ENCODE measurements at places on chromosomes 4 and X.

GRCh38 chr4:124710015-124710741, 2.4 kb downstream of the ANKRD50 start:
- peak; percentile 22 for DNase-seq

GRCh38 chrX:144849141-144849540, 398.2 kb upstream of the SPANXN1 start:
- DNase-seq = peak; percentile 38

- DNase-seq = no peak
These were observed 211.6 kb upstream of the TAPT1 start for GRCh38 chr4:16437836-16438235.

GRCh38 chr4:141002323-141002805, 130.9 kb downstream of the RNF150 start:
- DNase-seq = peak; percentile 23

GRCh38 chr4:80265571-80266252, 752 bp upstream of the FGF5 start:
- no peak for DNase-seq

DNA sequence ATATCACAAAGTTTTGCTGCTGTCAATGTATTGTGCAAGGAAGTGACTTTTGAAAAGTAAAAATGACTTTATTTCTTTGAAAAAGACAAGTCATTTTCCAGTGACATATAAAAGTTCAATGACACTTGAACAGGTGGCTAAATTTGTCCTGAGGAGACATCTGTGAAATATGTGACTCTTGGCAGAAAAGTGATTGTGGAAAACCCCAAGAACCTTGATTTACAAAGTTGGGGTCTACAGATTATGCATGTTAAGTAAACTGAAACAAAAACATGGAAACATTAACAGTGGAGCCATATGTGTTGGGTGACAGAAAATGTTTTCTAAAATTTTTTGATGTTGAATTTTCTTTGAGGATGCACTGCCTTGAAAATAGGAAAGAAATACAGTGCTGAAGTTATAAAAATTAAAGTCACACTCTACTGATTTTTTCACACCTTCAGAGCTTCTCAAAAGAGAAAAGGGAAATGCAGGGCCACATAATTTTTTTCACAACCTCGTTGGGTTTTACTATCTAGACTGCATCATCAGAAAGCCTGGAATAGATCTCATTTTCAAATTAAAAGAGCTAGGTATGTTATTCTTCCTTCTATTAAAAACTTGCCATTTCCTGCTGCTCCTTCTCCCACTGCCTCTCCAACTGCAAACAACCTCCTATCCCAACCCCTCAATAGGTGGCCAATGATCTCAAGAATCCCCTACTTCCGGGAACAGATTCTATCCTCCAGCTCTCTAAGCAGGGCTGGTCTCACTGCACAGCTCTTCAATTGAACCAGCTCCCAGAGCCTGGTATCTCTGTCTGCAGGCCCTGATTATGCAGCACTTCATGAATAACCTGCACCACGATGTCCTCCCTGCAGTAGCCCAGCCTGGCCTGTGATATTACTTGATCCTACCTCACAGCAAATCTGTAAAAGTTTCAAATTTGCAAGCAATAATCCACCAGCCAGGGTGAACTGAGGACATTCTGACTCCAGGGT, 570.8 kb upstream of the CPEB2 start:
- no peak for DNase-seq

DNA sequence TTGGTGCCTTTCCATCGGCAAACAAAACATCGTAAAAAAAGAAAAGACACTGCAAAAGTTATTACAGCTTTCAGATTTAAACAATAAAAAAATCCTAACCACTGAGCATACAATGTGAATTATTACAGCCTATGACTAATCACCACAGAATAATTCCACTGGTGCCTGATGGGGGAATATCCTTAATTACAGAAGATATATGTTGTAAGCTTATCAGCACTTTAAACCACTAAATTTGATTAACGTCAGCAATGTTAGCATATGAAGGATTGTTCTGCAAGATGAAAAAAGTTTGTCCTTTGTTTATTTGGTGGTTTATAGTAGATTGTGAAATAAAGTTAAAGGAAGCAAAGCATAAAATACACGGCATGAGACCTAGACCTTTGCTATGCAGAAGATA, 210.2 kb upstream of the ADAMTS3 start:
- no peak for DNase-seq

DNA sequence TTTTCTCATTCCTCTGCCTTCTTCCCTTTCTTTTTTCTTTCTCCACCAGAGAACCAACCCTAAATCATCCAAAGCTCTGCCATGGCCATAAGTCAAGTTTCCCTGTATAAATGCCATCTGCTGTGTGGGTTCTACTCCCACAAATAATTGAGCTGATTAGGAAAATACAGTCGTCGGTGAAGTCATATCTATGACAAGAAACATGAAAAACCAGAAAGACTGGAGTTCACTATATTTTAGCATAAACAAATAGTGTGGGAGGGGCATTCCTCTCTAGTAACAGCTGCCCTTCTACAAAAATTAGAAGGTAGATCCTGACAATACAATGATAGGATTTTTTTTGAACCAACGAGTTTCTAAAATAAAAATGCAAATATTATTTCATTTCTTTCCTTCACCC, 48.8 kb downstream of the SPOCK3 start:
- no peak for DNase-seq

GRCh38 chr4:32172761-32173160, 1452.6 kb downstream of the PCDH7 start:
- no peak for DNase-seq

GRCh38 chrX:12360986-12361598, 222.8 kb downstream of the FRMPD4 start:
- DNase-seq = no peak

DNA sequence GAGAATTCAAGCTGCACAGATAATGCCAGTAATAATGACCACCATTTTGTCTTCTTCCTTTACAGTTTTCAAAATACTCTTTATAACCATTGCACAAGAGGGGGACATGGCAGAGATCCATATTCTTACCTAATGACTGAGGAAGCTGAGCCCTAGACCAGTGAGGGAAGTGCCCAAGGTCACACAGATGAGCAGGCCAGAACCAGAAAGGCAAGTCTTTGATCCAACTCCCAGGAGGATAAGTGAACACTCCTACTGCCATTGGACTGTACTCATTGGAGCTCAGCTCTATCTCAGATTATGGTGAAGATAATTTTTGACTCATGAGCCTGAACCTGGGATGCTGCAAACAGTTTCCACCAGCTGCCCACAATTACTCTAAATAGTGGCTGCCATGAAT, 28.6 kb downstream of the AMER1 start:
- DNase-seq = no peak

- DNase-seq = no peak
These were observed 88.1 kb downstream of the RPA4 start for GRCh38 chrX:96971812-96972211.

GRCh38 chr4:130124066-130124465, 1028.1 kb downstream of the C4orf33 start:
- DNase-seq = no peak

- DNase-seq = no peak
These were observed 13.9 kb downstream of the LCORL start for GRCh38 chr4:18007625-18008024.

GRCh38 chr4:70564033-70564432, 28.0 kb upstream of the AMBN start:
- no peak for DNase-seq

GRCh38 chrX:48785186-48785539, 1.2 kb upstream of the GATA1 start:
- DNase-seq = no peak

DNA sequence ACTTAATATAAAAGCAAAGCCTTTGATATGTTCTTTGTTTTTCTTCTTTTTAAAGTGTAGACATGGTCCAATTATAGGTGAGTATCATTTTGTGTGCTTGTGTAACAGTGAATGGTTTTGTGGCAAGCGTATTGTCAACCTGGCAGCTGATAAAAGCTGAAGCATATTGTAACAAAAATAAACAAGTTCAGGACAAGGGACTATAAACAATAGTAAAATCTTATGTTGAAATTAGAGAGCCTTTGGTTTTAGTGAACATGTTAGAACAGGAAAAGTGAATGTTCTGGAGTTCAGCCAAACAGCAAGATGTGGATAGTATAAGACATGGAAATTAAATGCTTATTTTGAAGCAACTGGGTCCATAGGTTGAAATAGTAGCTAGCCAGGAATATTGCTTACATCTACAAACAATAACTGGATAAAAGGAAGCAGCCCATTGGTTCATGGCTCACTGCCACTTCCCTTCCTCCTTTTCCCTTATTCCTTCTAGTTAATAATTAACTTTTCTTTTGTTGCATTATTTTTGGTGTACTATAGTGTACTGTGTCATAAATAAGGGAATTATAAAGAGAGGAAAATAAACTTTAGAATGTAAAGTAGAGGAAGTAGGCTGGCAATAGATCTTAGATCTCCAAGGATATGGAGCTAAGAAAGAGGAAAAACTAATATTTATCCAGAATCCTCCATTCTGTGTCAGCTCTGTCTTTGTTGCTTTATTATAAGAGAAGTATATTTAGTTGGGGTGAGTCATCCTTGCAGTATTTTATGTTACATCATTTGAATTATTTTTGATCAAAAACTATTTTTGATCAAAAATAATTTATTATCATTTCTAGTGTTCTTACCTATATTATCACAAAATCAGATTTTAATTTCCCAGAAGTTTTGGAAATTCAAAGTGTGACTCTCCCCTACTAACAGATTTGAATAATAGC, 65.6 kb downstream of the MRPL1 start:
- DNase-seq = no peak

- DNase-seq = no peak
These were observed 84.5 kb downstream of the PRKG2 start for GRCh38 chr4:81130569-81130968.

GRCh38 chr4:187491959-187492358, 503.6 kb upstream of the ZFP42 start:
- no peak for DNase-seq

- DNase-seq = no peak
These were observed 133.6 kb upstream of the IL15 start for GRCh38 chr4:141502755-141503154.

DNA sequence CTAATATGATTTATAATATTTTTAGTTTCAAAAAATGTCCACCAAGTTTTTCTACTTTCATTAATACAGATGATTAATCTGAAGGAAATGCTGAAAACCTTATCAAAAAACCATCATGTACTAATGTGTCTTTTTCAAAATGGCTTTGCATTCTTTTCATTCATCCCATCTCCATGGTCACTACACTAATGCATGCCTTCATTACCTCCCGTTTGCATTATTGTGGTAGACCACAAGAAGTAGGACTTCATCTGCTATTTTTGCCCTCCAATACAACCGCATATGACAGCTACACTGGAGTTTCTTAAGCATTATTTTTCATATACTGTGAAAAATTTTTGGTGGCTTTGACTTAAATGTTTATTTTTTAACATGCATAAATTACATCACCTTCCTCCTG, 37.9 kb upstream of the FSTL5 start:
- DNase-seq = no peak

DNA sequence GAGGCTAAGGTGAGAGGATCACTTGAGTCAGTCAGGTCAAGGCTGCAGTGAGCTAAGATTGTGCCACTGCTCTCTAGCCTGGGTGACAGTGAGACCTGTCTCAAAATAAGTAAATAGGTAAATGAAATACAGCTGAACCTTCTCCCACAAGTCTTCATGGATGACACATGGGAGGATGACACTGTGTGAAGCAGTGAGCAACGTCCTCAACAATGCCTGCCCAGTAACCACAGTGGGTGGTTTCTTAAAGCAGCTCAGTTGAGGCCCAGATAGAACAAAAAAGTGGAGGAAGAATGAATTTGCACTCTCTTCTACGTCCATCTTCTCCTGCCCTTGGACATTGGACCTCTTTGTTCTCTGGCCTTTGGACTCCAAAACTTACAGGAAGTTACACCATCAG, 52.7 kb downstream of the MSX1 start:
- DNase-seq = no peak

- DNase-seq = no peak
These were observed 33.3 kb upstream of the H2AZ1 start for GRCh38 chr4:99983289-99983943.

GRCh38 chrX:106897259-106897658, 5.9 kb downstream of the RIPPLY1 start:
- DNase-seq = no peak

DNA sequence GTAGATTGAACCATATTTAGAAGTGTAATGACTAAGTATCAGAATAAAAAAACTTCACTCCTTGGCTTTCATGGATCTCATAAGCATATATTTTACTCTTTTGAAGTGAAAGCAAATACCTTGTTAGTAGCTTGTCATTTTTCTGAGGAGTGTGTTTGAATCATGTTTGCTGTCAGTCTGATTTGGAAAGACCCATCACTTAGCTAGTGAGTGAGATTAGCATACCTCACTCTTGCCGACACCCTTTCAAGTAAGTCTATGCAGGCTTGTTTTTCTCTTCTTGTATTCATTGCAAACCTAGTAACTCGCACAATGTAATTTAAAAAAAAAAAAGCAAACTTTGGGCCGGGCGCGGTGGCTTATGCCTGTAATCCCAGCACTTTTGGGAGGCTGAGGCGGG, 360.0 kb downstream of the ARHGAP24 start:
- no peak for DNase-seq

Data from Kasumi-1 (cell line).